Thyroid gland (tissue), 4 donors: ENCODE measurements at places on chromosomes 2 and 18. TPM values are rescaled to one million over a fixed set of nuclear protein-coding genes. Genes with fewer than 3 reads are reported as not detected.
A peak's percentile ranks its signal among the peaks of the same experiment; 100 is the strongest.

Gene LRRTM4
- total RNA-seq: not detected

Gene RTP5
- not detected for total RNA-seq

DNA sequence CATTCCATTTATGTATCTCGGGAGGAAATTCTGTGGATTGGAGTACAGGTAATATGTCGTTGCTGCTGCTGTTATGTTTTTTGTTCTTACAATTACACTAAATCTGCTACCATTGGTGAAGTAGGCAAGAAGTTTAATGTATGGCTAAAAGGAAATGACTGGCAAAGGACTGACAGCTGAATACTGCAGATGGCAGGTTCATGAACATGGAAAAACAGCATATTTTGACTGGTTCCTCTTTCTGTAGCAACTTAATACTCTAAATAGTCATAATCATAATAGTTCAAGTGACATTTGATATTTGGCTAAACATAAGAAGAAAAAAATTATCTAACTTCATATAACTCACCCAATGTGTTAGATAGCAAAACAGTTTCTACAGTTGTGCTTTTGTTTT lies 84.5 kb upstream of the PGAP1 start:
- no peaks in the 10 kb centered on the region for H3K4me1 ChIP-seq
- H3K4me3 ChIP-seq: no peak overlapping the region
- H3K36me3 ChIP-seq: no peaks in the 10 kb centered on the region
- no peaks in the 10 kb centered on the region for H3K27me3 ChIP-seq
- no peak overlapping the region for H3K27ac ChIP-seq

Gene RSAD2
- total RNA-seq: 1.9 TPM

Gene UGT1A4
- 0.13 TPM for total RNA-seq

DNA sequence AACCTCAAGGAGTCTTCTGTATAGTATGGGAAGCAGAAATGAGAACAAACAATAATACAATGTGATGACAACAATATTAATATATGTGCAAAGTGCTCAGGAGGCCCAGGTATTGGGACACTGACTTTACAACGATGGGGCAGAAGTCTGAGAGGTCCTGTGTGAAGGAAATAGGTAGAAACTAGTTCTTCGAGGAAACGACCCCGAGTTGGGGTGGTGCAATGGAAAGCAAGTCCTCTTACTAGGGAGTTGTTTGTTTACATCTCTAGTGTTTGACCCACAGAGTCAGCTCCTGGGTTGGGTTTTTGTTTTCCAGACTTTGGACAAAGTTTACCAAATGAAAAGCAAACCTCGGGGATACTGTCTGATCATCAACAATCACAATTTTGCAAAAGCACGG lies 16.2 kb downstream of the CASP8 start:
- DNase-seq: no peak
- H3K27me3 ChIP-seq: no peaks in the 10 kb centered on the region
- no peak overlapping the region for H3K27ac ChIP-seq
- peaks cover 13% of the 10 kb centered on the region for H3K36me3 ChIP-seq
- no peaks in the 10 kb centered on the region for H3K4me1 ChIP-seq

DNA sequence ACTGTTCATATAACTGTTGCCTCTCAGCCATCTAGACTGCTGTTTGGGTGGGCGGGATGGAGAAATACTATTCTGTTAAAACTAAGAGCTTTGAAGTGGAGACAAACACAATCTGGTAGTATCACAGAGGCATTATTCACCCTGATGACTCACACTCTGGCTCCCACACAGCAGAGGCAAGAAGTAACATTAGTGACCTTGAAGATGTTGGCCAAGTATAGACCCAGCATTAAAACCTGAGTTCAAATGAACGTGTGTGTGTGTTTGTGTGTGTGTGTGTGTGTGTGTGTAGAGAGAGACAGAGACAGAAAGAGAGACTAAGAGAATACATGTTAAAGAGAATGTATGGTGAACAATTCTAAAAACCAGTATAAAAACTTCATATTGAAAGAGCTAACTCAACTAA lies 22.5 kb upstream of the ACVR1 start:
- no peak overlapping the region for H3K27ac ChIP-seq
- DNase-seq: no peak
- H3K36me3 ChIP-seq: no peaks in the 10 kb centered on the region
- H3K27me3 ChIP-seq: no peaks in the 10 kb centered on the region

Gene SLC16A14
- total RNA-seq: 1.9 TPM

DNA sequence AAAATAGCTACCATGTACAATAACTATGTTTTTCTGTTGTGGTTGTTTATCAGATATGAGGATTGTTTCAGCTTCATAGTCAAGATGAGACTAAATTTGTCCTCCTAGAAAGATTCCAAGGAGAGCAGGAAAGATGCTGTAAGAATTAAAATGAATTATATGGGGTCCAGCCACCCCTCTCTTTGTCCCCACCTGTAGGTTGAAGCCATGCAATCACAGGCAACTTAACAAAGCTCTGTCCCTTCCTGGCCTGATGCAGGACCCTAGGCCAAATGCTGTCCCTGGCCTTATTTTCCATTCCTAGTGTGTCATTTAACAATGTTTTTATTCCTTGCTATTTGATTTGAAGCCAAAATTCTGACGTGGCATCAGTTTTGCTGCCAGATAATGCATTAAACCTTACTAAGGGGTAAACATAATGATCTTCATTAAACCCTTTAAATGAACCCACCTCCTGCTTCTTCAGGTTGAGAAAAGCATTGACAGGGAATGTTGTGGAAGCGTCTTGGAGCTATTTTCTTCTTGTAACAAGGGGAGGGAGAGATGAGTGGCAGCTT lies 240.9 kb upstream of the ZNF521 start:
- H3K36me3 ChIP-seq: no peaks in the 10 kb centered on the region
- no peak for DNase-seq
- H3K4me1 ChIP-seq: no peaks in the 10 kb centered on the region
- no peak overlapping the region for H3K4me3 ChIP-seq
- no peaks in the 10 kb centered on the region for H3K27me3 ChIP-seq

DNA sequence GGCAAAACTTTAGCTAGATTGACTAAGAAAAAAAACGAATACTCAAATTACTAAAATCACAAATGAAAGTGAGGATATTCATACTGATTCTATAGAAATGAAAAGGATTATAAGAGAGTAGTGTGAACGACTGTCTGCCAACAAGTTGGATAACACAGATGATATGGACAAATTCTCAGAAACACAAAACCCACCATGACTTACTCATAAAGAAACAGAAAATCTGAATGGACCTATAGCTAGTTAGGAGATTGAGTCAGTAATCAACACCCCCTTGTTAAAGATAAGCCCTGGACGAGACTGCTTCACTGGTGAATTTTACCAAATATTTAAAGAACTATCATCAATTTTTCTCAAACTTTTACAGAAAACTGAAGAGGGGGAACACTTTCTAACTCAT lies 108.8 kb upstream of the TMEM200C start:
- DNase-seq: no peak
- H3K27me3 ChIP-seq: no peaks in the 10 kb centered on the region
- no peak overlapping the region for H3K4me3 ChIP-seq
- no peak overlapping the region for H3K27ac ChIP-seq

- no peak overlapping the region for H3K4me3 ChIP-seq
- no peak overlapping the region for H3K27ac ChIP-seq
- no peaks in the 10 kb centered on the region for H3K27me3 ChIP-seq
Measured at GRCh38 chr2:160371251-160372009, 122.2 kb downstream of the RBMS1 start.

DNA sequence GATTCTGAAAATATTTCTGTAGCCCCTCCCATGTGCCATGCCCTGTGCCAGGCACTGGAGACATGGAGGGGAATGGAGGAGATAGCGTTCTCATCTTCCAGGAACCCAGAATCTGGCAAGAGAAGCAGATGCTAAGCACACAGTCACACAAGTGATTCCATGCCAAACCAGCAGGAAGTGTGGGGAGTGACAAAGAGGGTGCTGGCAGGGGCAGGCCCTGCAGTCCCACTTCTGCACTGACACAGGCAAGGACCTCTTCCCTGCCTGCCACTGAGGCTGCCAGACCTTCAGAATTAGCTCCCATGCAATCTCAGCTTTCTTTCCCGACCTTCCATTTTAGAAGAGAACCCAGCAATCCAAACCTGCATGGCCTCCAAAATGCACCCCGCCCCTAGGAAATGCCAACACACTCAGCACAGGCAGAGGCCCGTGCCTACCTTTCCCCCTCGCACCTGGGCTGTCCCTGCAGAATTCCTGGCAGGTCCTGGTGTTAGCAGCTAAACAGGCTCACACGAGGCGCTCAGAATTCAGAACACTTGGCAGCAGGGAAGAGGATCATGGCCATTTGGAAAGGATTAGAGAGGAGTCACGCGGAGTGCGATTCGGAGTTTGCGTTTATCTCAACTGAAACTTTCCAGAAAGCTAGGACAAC lies 155.3 kb downstream of the MSH2 start:
- DNase-seq: no peak
- H3K27ac ChIP-seq: no peak overlapping the region
- no peaks in the 10 kb centered on the region for H3K4me1 ChIP-seq
- H3K36me3 ChIP-seq: no peaks in the 10 kb centered on the region

GRCh38 chr18:74508821-74509225 lies 12.7 kb downstream of the CNDP2 start:
- H3K4me1 ChIP-seq: peaks cover 29% of the 10 kb centered on the region
- no peaks in the 10 kb centered on the region for H3K27me3 ChIP-seq
- H3K36me3 ChIP-seq: peaks cover 81% of the 10 kb centered on the region
- H3K27ac ChIP-seq: no peak overlapping the region

- no peak overlapping the region for H3K4me3 ChIP-seq
- H3K27me3 ChIP-seq: no peaks in the 10 kb centered on the region
- no peaks in the 10 kb centered on the region for H3K36me3 ChIP-seq
- DNase-seq: no peak
- H3K4me1 ChIP-seq: no peaks in the 10 kb centered on the region
Measured at GRCh38 chr18:13176847-13177246, 41.7 kb upstream of the LDLRAD4 start.

Gene FMNL2
- total RNA-seq: 37.7 TPM

Gene STARD6
- not detected for total RNA-seq

GRCh38 chr2:170715062-170715931 lies at the start of gene SP5:
Gene SP5, plus strand, starts transcription at chr2:170715337. Its CDS starts 176 bp downstream, at chr2:170715513.
- H3K4me3 ChIP-seq: peak within 1 kb of the TSS; percentile 14
- no peak within 1 kb of the TSS for H3K27ac ChIP-seq
- H3K27me3 ChIP-seq: peaks cover 32% of the 10 kb centered on the region
- peaks cover 17% of the 10 kb centered on the region for H3K4me1 ChIP-seq

Gene ST8SIA3
- not detected for total RNA-seq

Gene SCN1A
- not detected for total RNA-seq

- H3K4me3 ChIP-seq: no peak overlapping the region
- H3K36me3 ChIP-seq: no peaks in the 10 kb centered on the region
- no peak overlapping the region for H3K27ac ChIP-seq
- H3K4me1 ChIP-seq: no peaks in the 10 kb centered on the region
- no peaks in the 10 kb centered on the region for H3K27me3 ChIP-seq
- no peak for DNase-seq
Measured at GRCh38 chr2:227433171-227433570, 38.8 kb upstream of the AGFG1 start.

- no peaks in the 10 kb centered on the region for H3K4me1 ChIP-seq
- H3K4me3 ChIP-seq: no peak overlapping the region
- no peak for DNase-seq
Measured at GRCh38 chr2:23615216-23616020, 230.4 kb downstream of the KLHL29 start.

GRCh38 chr2:163970058-163970813 lies 234.4 kb upstream of the FIGN start:
- no peak overlapping the region for H3K27ac ChIP-seq
- no peaks in the 10 kb centered on the region for H3K4me1 ChIP-seq
- H3K36me3 ChIP-seq: no peaks in the 10 kb centered on the region
- H3K4me3 ChIP-seq: no peak overlapping the region

Gene ACADL
- total RNA-seq: 133 TPM

Gene GCKR
- total RNA-seq: not detected

Gene UGT1A10
- total RNA-seq: not detected

Gene MPV17
- 118 TPM for total RNA-seq

- no peak for DNase-seq
- H3K36me3 ChIP-seq: no peaks in the 10 kb centered on the region
- H3K4me1 ChIP-seq: no peaks in the 10 kb centered on the region
- H3K4me3 ChIP-seq: no peak overlapping the region
- no peaks in the 10 kb centered on the region for H3K27me3 ChIP-seq
Measured at GRCh38 chr2:69701100-69701945, 40.6 kb upstream of the ANXA4 start.

DNA sequence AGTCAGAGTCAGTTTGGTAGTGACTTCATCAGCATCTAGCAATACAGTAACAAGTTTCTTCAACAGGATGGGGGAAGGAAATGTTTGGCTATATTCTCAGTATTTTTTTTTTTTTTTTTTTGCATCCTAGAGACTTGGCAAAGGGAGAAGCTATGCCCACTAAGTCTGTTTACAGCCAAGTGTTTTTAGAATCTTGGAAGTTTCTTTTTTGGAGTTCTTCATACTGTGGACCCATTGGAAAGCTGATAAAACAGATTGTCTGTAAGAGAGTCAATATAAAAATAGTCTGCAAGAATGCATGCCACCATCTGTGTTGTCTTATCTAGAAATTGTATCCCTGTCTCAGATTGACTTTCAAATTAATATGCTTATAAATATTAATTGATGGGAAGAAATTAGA lies 171.2 kb downstream of the ADCYAP1 start:
- H3K36me3 ChIP-seq: no peaks in the 10 kb centered on the region
- H3K27me3 ChIP-seq: no peaks in the 10 kb centered on the region
- H3K4me1 ChIP-seq: no peaks in the 10 kb centered on the region
- no peak for DNase-seq
- no peak overlapping the region for H3K27ac ChIP-seq
- no peak overlapping the region for H3K4me3 ChIP-seq

DNA sequence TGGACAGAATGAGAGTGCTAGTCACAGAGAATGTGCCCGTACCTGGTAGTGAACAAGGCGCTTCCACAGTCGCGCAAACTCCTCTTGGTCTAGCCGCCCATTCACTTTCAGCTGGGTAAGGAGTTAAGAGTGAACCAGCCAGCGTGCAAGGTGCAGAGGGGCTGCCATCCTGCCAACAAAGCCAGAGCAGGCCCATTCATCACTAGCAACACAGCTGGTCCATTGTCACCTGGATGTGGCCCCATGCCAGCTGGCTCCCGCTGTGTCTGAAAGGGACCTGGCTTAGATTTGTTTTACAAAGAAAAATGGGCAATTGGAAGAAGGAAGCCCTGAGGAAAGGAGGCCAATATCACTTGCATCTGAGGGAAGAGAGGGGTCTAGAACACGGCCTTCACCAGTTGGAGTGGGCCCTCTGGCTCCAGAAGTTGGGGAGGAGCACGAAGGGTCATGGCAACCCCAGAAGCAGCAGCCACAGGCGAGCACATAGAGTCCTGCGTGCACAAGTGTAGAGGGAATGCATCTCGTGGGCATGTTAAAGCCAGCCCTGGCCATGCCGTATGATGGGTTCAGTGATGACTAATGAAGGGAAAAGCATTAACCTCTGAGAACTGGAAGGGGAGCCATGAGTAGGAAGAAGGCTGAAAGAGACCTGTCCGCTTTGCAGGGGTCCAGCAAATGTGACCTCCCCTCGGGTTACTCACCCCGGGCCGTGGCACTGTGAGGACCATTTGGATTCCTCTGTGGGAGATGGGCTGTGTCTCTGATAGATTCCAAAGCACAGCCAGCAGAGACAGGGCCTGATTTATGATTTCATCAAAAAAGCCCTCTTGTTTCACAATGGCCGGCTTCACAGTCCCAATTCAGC lies 70.6 kb downstream of the CAPN13 start:
- no peak overlapping the region for H3K27ac ChIP-seq
- no peaks in the 10 kb centered on the region for H3K4me1 ChIP-seq
- H3K36me3 ChIP-seq: no peaks in the 10 kb centered on the region
- no peak for DNase-seq
- H3K27me3 ChIP-seq: no peaks in the 10 kb centered on the region
